Smooth muscle cell of the brain vasculature (primary cell): ENCODE measurements at places on chromosomes 1 and 21.

- DNase-seq: no peak
Observed at GRCh38 chr1:212977781-212978645, 27.7 kb downstream of the VASH2 start.

- DNase-seq: no peak
Observed at GRCh38 chr21:37915497-37915911, 753 bp downstream of the KCNJ6 start.

GRCh38 chr1:58996341-58997059, 212.7 kb upstream of the JUN start:
- DNase-seq: no peak

- DNase-seq: no peak
Observed at GRCh38 chr1:172727956-172728603, 69.2 kb downstream of the FASLG start.

- no peak for DNase-seq
Observed at GRCh38 chr1:219325368-219325742, 151.7 kb downstream of the LYPLAL1 start.

DNA sequence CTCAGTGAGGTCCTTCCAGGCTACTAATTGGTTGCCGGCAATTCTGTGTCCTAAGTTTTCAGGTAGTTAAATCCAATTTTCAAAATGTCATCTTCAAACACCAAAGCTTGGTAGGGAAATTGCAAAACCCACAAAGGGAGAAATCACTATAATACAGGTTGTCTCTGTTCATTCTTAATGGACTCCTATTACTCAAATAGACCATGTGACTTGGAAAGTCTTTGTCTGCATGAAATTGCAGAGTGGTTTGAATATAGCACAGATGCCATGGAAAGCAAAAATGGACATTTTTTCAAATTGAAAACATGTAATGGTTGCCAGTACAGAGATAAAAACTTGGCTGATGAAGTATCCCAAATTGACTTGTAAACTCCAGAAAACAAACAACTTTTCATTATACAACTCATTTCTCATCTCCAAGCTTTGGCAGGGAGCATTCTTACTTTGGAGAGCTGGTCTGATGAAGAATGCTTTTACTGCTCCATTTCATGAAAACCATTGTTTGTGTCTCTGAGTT, 169.5 kb upstream of the PKN2 start:
- no peak for DNase-seq

DNA sequence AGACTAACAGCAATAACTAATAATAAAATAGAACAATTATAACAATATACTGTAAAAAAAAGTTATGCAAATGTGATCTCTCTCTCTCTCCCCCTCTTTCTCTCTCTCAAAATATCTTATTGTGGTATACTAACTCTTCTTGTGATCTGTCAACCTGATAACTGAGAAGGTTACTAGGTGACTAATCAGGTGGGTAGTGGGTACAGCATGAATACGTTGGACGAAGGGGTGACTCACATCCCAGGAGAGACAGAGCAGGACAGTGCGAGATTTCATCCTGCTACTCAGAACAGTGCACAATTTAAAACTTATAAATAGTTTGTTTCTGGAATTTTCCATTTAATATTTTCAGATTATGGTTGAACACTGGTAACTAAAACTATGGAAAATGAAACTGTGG, 257.5 kb downstream of the LRRC40 start:
- no peak for DNase-seq

DNA sequence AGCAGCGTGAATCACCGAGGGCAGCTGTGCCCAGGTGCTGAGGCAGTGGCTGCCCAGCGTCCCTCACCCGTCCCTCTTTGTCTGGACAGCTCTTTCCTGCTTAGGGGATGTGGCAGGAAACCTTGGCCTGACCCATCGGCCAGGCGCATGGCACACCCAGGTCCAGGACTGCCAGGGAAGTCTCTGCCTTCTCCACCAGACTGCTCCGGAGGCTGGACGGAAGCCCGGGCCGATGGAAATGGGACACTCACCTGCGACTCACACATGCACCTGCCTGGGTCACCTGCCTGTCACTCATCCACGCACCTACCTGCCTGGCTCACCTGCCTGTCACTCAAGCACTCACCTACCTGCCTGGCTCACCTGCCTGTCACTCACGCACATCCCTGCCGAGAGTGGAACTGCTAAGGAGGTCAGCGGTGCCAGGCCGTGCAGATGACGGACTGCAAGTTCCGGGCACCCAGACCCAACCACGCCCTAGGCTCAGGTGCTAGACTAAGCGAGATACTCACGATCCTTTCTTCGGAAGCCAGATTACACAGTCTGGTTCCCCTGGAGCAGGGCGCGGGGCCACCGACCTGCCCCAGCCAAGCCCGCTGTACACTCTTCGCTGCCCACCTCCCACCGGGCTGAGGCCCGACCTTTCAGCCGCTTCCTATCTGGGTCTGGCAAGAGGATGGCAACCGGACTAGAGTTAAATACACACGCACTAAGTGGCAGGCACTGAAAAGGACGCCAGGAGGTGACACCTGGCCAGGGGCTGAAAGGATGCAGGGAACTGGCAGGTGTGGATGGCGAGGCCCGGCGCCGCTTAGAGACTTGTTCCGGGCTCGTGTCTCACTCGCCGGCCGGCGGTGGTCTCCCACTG, 1.1 kb downstream of the UBE2J2 start:
- no peak for DNase-seq

DNA sequence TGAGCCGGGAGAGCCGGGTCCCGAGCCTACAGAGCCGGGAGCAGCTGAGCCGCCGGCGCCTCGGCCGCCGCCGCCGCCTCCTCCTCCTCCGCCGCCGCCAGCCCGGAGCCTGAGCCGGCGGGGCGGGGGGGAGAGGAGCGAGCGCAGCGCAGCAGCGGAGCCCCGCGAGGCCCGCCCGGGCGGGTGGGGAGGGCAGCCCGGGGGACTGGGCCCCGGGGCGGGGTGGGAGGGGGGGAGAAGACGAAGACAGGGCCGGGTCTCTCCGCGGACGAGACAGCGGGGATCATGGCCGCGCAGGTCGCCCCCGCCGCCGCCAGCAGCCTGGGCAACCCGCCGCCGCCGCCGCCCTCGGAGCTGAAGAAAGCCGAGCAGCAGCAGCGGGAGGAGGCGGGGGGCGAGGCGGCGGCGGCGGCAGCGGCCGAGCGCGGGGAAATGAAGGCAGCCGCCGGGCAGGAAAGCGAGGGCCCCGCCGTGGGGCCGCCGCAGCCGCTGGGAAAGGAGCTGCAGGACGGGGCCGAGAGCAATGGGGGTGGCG, 371 bp downstream of the ARID1A start:
- DNase-seq: no peak

- no peak for DNase-seq
Observed at GRCh38 chr1:198633675-198634121, 5.1 kb upstream of the PTPRC start.

DNA sequence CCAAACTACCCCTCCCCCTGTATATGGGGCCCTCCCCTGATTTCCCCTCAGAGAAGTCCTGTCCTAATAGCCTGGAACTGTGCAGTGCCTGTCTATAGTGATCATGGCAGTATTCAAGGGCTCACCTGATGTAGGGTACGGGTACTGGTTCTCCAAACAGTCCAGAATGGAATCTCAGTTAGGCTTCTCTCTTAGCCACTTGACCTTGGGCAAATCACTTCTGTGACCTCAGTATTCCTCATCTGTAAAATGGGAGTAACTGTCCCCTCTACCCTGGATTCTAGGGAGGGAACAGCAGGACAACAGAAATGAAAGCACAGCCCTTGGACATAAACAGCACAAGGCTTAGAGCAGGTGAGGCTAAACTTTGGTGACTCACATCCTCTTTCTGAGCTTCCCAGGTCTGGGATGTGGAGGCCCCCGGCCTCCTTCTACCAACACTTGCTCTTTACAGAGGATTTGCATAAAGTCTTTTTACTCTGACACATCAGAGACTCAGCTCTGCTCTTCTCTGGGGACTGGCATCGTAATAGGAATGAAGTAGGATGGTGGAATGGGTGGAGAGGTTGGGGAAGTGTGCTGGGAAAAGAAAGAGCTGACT, 20.0 kb upstream of the PDZK1IP1 start:
- no peak for DNase-seq

DNA sequence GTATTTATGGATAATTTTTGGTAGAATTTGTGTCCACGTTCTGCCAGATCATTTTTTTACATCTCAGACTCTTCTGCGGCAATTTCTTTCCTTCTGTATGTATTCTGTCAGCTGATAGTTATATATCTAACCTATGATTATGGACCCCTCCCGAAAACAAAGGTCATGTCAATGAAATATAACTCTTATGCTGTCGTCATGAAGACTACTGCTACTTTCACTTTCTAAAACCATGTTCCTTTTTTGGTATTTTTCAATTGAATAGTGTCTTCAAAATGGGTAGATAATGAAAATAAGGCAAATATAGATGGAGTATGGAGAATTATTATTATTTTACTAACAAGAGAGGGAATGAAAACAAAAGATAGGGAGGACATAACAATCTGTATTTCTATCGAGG, 3.2 kb downstream of the ANGPTL1 start:
- DNase-seq: no peak

GRCh38 chr21:42218836-42219605, at the start of gene ABCG1:
Gene ABCG1, plus strand, starts transcription at chr21:42219140. Its CDS starts 123 bp downstream, at chr21:42219263.
- DNase-seq: no peak

GRCh38 chr1:67532452-67533216, 102.4 kb upstream of the SERBP1 start:
- DNase-seq: peak; percentile 70

DNA sequence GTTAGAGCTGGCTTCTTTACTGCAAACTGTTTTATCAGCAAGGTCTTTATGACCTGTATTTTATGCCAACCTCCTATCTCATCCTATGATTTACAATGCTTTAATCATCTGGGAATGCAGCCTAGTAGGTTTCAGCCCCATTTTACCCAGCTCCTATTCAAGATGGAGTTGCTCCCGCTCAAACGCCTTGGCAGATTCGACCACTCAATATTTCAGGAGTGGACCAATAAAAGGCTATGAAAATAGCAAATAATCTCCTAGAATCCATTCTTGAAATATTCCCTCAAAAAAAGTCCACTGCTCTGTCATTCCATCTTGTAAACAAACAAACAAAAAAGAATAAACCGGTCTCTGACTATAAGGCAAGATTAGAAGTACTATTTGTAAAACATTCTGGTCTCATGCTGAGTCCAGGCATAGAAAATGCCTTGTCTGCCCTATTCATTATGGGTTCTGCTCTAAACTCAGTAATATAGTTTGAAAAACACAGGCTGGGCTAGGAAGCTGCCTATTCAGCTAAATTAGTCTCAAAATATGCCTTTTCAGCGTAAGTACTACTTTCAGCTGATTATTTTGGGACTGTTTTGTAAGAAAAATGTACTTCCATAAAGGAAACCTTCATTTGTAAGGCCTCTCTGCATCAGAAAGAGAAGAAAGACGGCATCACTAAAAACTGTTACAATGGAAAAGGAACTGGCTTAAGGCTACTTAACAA, 53.0 kb downstream of the TBX19 start:
- no peak for DNase-seq

GRCh38 chr1:20192364-20192763, 6.0 kb upstream of the PLA2G2C start:
- no peak for DNase-seq

DNA sequence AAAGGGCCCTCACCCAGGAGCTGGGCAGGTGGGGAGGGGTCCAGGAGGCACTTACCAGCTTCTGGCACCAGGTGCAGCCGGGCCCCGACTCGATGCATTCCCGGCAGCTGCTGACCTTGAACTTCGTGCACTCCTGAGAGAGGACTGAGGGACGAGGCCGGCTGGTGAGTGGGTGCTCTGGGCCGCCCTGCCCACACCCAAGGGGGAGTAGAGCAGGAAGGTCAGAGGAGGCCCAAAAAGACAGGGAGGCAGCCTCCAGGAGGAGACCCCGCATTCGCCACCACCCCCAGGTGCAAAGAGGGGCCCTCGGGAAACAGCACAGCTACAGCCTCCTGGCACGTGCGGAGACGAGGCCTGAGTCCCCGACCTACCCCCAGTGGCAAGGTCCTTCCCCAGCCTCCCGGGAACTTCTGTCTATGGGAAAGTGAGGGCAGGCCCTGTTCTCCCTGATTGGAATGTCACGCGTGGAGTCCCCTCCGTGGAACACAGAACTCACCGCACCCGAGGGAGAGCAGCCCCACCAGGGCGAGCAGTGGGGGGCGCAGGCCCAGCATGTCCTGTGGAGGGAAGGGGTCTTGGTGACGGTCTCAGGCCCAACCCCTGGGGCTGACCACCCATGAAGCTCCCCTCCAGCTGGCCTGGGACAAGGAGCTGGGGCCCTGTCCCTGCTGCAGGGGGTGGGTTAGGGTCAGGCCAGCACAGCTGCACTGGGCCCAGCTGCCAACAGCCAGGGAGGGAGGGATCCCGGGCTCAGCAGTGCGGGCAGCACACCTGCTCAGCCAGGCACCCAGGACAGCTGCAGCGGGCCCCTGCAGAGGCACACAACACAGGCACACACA, 10.3 kb downstream of the ITGB2 start:
- no peak for DNase-seq

DNA sequence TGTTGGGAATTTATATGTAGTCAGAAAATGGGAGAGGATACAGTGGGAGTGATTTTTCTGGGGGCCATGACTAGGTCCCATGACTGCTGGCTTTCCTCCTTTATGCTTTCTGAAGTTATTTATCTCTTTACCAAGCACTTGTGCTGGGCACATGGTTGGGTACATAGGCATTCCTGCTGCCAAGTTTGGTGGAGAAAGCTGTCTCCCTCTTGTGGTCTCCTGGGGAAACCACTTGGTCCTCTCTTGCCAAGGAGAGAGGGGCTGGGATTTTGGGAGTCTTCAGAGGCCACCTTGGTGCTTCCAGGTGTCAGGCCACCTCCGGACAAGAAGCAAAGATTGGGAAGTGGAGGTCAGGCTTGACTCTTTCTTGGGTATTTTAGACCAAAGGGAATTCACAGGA, 120.2 kb upstream of the KCNE2 start:
- DNase-seq: no peak

DNA sequence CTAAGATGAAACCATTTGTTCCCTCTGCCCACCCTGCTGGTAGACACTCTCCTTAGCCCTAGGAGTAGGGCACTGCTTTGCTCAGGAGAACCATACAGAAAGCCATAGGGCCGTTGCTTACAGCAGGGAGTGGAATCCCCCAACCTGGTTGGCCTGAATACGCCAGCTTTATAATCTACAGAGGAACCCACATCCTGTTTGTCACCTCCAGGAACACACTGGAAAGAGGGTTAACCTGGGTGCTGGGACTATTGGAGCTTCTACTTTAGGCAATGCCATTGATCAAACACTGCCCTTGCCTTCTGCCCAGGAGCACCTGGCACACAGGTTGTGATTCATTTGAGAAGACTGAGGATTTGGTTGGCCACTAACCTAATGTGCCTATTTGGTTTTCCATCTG, 124.8 kb downstream of the TNR start:
- no peak for DNase-seq

DNA sequence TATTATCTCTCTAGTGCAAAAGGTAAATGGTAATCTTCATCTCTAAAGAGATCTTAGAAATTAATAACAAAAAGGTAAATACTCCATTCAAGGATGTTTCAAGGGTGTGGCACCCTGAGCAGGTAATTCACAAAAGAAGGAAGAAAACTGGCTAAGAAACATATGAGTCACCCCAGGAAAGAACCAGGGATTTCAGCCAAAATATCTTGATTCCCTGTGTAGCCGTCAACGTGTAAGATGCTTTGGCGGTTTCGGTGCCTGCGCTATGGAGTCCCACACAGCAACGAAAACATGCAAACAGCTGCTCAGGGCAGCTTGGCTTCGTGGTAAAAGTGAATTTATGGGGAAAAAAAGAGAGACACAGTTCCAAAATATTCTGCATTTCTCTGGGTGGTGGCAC, 3.7 kb downstream of the ITGB2 start:
- DNase-seq: no peak

- DNase-seq: no peak
Observed at GRCh38 chr1:210689826-210690225, 361.1 kb downstream of the HHAT start.

- no peak for DNase-seq
Observed at GRCh38 chr1:70916034-70916427, 131.6 kb downstream of the PTGER3 start.
